ENCODE measurements at places on chromosomes 13 and 19. TPM values are rescaled to one million over a fixed set of nuclear protein-coding genes. Genes with fewer than 3 reads are reported as not detected.

DNA sequence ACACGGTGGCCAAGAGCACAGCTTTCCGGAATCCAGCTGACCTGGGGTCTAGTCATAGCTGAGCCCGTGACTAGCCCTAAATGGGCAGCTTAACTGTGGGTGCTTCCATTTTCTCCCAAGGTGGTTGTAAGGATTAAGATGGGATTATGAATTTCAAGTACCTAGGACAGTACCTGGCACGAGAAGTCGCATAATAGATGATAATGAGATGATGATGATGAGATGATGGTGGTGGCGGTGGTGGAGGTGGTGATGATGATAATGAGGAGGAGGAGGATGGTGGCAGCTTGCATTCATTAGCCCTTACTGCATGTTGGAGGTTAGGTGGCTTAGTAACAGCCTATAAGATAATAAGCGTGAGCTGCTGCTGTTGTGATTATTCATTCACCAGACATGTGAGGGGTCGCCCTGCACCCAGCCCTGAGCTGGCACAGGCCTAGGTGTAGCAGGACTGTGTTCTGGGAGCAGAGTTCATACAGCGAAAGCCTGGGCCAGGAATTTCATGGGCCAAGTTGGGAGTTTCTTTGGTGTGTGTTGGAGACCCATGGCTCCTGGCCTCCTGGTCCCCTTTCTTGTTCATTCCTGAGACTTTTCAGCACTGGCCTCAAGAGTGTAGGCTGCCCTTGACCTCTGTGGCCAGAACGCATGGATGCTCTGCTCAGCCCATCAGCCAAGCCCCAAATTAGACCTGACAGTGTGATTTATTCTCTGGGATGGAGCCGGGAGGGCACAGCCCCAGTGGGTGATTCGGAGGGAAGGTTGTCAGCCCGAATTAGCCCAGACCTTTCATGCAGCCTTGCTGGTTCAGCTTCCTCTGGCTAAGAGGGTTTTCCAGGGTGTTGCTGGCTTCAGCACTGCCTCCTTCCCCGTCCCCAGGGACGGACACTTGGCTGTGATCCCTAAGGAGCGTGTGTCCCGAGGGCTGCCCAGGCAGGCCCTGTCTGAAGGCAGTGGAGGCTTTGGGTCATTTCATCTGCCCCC is 128.8 kb downstream of the SIPA1L3 start:
- no peaks in the 10 kb centered on the region for H3K36me3 ChIP-seq
- H3K4me3 ChIP-seq = no peak overlapping the region
- H3K4me1 ChIP-seq = peaks cover 25% of the 10 kb centered on the region
- DNase-seq = no peak
- H3K27ac ChIP-seq = peak overlapping the region; percentile 9

DNA sequence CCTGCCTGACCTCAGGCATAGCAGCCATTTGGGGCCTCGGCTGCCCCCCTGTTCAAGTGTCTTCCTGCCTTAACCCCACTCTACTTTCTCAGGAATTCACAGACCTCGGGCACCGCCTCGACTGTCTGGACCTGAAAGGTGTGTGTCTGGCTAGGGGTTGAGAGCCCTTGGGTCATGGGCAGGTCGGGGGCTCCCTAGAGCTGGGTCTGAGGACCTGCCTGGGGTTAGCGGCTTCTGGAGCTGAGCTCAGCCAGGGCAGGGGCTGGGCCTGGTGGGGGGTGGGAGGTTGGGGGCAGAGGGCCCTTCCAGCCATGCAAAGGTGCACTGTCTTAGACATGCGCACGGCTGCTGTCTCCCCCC is 20.7 kb downstream of the NKPD1 start:
- peaks cover 4% of the 10 kb centered on the region for H3K36me3 ChIP-seq
- DNase-seq = no peak
- H3K4me1 ChIP-seq = peaks cover 14% of the 10 kb centered on the region
- H3K27me3 ChIP-seq = no peaks in the 10 kb centered on the region
- H3K4me3 ChIP-seq = no peak overlapping the region

DNA sequence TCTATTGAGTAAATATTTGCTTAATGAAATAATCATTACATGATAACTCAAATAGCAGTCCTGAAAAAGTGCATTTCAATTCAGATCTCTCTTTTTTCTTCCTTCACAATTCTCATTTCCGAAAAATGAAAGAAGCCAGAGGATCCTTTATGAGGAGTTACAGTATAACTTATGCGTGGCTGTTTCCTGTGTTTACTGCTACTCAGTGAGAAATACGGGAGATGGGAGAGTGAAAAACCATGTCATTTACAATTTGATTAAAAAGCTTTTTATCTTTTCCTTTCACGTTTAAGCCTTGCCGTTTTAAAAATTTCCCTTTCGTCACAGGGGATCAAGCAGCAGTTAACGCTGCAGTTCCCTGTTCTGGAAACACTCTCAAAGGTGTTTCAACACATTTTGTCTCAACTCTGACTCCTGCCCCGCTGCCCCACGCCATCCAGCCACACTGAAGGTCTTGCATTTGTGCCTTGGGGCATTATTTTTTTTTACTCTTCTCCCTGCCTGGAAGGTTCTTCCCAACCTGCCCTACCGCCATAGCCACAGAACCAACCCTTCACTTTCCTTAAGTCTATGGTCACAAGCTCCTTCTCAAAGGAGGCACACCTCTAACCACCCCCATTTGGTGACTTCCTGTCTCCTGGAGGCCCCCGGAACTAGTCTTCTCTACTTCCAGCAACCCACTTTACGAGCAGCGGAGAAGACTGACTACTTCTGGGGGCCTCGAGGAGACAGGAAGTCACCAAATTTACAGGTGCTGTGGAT is 17.0 kb downstream of the KL start:
- H3K27me3 ChIP-seq = no peaks in the 10 kb centered on the region
- no peak overlapping the region for H3K4me3 ChIP-seq
- no peak overlapping the region for H3K27ac ChIP-seq
- H3K4me1 ChIP-seq = no peaks in the 10 kb centered on the region
- no peaks in the 10 kb centered on the region for H3K36me3 ChIP-seq
- no peak for DNase-seq

The CD22 gene
- 0.52 TPM for total RNA-seq

- H3K4me3 ChIP-seq = no peak overlapping the region
- H3K4me1 ChIP-seq = peaks cover 90% of the 10 kb centered on the region
- peaks cover 5% of the 10 kb centered on the region for H3K36me3 ChIP-seq
- no peaks in the 10 kb centered on the region for H3K27me3 ChIP-seq
Measured at GRCh38 chr19:2045501-2046045, 5.5 kb downstream of the MKNK2 start.
